ENCODE measurements at places on chromosomes 4 and X.

- no peaks in the 10 kb centered on the region for H3K4me1 ChIP-seq
- no peaks in the 10 kb centered on the region for H3K27me3 ChIP-seq
- DNase-seq: no peak
- H3K27ac ChIP-seq: no peak overlapping the region
These were observed 21.9 kb downstream of the AP1AR start for GRCh38 chr4:112253382-112254000.

DNA sequence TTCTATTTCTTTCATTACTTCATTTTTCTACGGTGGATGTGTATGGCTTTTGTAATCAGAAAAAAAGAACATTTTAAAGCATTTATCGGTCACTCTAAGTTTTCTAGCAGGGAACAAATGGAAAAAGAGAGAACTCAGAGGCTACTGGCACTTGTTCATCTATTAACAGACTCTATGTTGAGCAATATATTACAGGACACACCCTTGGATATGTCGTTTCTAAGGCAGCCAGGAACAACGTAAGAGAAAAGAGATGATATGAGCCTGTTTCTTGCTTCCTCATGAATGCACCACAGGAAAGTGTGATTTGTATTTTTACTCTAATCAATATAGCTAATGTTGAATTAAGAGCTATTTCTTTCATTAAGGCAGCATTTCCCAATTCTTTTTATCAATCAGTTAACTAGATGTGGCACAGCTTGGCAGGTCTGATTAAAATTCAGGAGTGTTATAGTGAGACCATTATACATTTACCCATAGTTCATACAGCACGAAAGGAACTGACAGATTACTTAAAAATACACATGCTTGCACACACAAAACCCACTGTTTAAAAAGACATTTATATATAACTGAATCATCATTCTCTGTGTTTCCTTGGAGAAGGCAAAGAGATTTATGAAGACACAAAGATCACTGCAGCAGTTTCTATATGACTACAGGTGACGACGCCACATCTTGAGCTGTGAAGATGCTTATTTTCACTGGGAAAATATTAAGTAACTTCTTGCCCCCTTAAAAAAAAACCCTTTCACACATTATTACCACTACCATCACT, 13.0 kb downstream of the RAB9B start:
- H3K27me3 ChIP-seq: no peaks in the 10 kb centered on the region
- H3K36me3 ChIP-seq: no peaks in the 10 kb centered on the region
- DNase-seq: no peak
- no peak overlapping the region for H3K27ac ChIP-seq
- H3K4me1 ChIP-seq: no peaks in the 10 kb centered on the region
- no peak overlapping the region for H3K4me3 ChIP-seq

- DNase-seq: no peak
- no peaks in the 10 kb centered on the region for H3K27me3 ChIP-seq
- H3K4me1 ChIP-seq: no peaks in the 10 kb centered on the region
- no peaks in the 10 kb centered on the region for H3K36me3 ChIP-seq
- H3K27ac ChIP-seq: no peak overlapping the region
These were observed 61.5 kb upstream of the AMOT start for GRCh38 chrX:112901869-112902725.

- no peak overlapping the region for H3K27ac ChIP-seq
- H3K4me3 ChIP-seq: no peak overlapping the region
- no peak for DNase-seq
- no peaks in the 10 kb centered on the region for H3K27me3 ChIP-seq
These were observed 170.4 kb upstream of the MAB21L2 start for GRCh38 chr4:150411520-150411919.

DNA sequence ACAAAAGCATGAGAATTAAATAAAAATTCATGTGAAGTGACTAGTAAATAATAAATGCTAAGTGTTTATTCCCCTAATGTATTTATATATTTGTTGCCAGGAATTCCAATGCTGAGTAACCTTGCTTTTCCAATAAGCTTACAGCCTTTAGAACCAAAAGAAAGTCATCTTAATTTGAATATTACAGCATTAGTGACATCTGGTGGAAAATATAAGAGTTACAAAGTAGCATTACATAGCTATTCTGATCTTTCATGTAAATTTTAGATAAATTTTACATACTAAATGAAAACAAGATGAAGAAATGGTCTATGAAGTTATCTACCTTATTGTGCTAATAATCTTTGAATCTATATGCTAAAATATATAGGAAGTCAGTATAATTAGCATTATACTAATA, 10.4 kb downstream of the MAD2L1 start:
- no peak for DNase-seq
- H3K27me3 ChIP-seq: no peaks in the 10 kb centered on the region
- no peak overlapping the region for H3K4me3 ChIP-seq
- no peaks in the 10 kb centered on the region for H3K4me1 ChIP-seq
- peak overlapping the region; percentile 12 for H3K27ac ChIP-seq
- peaks cover 20% of the 10 kb centered on the region for H3K36me3 ChIP-seq

DNA sequence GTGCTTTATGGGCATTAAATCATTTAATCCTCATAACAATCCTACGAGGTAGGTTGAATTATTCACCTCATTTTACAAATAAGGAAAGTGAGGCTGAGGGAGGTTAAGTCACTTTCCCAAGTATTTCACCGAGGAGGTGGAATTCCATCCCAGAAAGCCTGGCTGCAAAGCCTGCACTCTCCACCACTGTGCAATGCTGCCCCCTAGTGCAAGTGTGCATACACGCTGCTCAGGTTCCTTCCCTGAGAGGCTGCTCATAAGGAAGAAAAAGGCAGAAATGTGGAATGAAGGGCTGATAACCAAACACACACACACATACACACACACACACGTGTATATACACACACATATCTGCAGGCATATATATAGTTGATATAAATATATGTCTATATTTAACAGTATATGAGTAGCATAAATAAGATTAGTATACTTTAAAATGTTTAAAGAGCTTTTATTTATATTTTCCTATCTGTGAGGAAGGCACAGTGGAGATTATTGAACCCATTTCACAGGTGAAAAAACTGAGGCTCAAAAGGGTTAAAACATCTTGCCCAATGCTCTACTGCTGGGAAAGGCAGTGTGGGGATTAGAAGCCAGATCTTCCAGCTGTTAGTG, 714.5 kb upstream of the TENM3 start:
- no peaks in the 10 kb centered on the region for H3K27me3 ChIP-seq
- H3K4me1 ChIP-seq: no peaks in the 10 kb centered on the region
- H3K36me3 ChIP-seq: no peaks in the 10 kb centered on the region
- peak; percentile 36 for DNase-seq
- no peak overlapping the region for H3K4me3 ChIP-seq
- no peak overlapping the region for H3K27ac ChIP-seq

DNA sequence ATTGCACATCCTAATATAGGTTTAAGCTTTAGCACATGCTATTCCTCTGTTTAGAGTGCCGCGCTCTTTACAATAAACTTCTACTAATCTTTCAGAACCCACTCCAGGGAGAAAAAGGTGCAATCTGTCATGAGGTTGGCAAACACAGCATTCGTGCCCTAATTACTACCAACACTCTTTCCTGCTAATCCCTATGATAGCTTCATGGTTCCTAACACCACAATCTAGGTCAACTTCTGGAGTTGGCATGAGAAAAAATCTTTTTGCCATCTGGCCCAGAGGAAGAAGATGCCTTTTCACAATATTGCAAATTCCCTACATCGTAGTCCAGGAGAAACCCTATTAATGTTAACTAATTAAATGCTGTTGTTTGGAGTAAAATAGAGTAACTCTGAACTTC, 39.6 kb downstream of the TMA16 start:
- no peaks in the 10 kb centered on the region for H3K4me1 ChIP-seq
- DNase-seq: no peak

GRCh38 chrX:33053001-33053400, 158.3 kb downstream of the DMD start:
- no peak overlapping the region for H3K27ac ChIP-seq
- H3K27me3 ChIP-seq: no peaks in the 10 kb centered on the region

DNA sequence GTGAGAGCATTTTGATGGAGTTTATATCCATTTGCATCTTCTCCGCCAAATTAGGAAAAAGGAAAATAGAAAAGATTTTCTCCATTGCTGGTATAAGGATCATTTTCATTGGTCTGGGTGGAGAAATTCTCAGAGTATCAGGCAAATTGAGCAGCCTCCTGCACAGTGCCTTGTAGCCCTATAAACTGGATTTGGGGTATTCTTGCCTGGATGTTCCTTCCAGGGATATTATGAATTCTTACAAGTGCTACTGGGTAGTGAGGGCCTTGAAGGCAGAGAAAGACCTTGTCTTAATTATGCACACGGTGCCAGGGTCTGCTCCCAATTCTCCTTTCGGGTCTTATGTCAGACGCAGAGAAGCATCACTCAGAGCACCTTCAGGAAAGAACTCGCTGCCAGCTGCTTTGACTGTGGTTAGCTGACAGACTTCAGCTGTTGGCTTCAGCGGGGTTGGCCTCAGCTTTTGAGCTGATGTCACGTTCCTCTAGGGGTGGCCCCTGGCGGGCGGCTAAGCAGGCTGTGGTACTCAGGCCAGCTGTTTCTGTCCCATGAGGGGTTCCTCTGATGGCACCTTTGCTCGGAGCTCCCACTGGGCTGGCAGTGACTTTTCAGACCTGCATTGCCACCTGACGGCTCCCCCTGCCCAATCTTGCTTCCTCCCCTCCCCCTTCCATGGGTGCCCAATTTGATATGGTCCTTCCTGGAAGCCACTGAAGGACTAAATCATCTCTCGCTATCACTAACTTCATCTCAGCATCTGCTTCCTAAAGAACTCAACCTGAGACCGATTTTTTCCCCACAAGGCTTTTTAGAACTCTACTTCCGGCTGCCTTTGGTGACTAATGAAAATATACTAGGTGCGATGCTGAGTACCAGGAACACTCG, 519.5 kb downstream of the BCOR start:
- no peak for DNase-seq
- H3K27me3 ChIP-seq: no peaks in the 10 kb centered on the region
- H3K4me1 ChIP-seq: no peaks in the 10 kb centered on the region
- H3K4me3 ChIP-seq: no peak overlapping the region
- H3K27ac ChIP-seq: no peak overlapping the region

DNA sequence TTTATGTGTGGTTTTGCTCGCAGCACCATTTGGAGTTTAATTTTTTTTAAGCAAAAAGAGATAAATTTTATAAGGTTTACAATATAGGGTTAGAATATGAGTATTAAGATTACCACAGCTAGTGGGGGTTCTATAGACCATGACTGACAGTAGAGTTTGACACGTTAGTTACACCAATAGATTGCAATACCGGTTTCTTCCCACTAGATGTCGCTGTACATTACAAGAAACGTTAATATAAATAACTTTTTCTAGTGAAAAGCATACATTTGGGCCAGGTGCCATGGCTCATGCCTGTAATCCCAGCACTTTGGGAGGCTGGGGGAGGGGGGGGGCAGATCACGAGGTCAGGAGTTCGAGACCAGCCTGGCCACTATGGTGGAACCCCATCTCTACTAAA, 433.6 kb downstream of the MAGEB5 start:
- DNase-seq: peak; percentile 4
- H3K4me3 ChIP-seq: no peak overlapping the region
- no peak overlapping the region for H3K27ac ChIP-seq
- H3K36me3 ChIP-seq: no peaks in the 10 kb centered on the region
- no peaks in the 10 kb centered on the region for H3K27me3 ChIP-seq
- no peaks in the 10 kb centered on the region for H3K4me1 ChIP-seq

DNA sequence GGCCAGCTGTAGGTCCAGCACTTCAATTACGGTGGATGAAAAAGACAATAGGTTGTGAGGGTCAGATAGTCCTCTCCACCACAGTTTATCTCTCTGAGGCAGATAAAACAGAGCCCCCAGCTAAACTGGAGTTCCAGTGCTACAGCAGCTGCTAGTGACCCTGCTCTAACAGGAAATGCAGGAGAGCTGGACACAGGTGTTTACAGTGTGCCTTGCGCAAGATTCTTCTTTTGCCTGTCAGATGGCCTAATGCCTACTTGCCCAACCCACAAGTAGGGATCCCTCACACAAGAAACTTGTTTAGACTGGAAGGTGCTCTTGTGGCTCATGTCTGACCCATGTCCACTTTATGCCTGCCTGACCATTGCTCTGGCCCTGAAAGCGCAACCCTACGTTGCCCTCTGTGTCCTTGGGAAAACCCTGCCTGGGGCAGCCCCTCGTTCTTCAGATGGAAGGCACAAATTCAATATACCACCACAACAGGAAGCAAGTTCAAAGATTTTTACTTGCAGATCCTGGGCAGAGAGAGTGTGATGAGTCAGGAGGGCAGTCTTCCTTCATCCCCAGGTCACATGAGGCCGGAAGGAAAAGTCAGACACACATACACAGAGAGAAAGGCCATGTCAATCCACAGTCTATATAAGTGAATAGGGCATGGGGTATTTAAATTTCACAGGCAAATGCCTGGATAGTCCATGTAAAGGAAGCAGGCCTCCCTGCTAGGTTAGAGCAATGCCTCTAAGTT, 105.1 kb upstream of the ADGRL3 start:
- H3K36me3 ChIP-seq: no peaks in the 10 kb centered on the region
- DNase-seq: no peak
- no peak overlapping the region for H3K4me3 ChIP-seq

GRCh38 chr4:80732010-80732409, 298.5 kb upstream of the BMP3 start:
- no peaks in the 10 kb centered on the region for H3K36me3 ChIP-seq
- no peaks in the 10 kb centered on the region for H3K4me1 ChIP-seq
- no peak overlapping the region for H3K27ac ChIP-seq
- no peaks in the 10 kb centered on the region for H3K27me3 ChIP-seq
- H3K4me3 ChIP-seq: no peak overlapping the region
- no peak for DNase-seq

DNA sequence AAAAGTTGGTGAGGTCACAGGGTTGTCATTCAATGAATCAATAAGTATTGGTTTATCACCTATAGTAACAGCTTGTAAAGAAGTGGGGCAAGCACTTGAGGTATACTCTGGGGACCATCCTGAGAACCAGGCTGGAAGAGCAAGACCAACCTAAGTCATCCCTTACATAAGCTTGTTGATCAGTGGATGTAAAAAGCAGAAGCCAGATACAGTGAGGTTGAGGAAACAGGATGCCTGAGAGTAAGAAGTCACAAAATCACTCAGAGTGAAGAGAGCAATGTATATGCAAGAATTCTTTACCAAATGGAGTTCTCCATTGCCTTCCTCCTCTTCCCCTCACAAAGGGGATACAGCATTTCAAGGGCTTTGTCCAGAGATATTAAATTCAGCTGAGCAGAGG, 76.3 kb upstream of the PACRGL start:
- no peak for DNase-seq
- H3K27me3 ChIP-seq: no peaks in the 10 kb centered on the region
- no peaks in the 10 kb centered on the region for H3K4me1 ChIP-seq
- no peak overlapping the region for H3K4me3 ChIP-seq
- no peak overlapping the region for H3K27ac ChIP-seq

GRCh38 chr4:183637461-183637860, 21.5 kb downstream of the RWDD4 start:
- DNase-seq: no peak
- no peak overlapping the region for H3K4me3 ChIP-seq
- H3K36me3 ChIP-seq: no peaks in the 10 kb centered on the region
- H3K27ac ChIP-seq: peak overlapping the region; percentile 89

DNA sequence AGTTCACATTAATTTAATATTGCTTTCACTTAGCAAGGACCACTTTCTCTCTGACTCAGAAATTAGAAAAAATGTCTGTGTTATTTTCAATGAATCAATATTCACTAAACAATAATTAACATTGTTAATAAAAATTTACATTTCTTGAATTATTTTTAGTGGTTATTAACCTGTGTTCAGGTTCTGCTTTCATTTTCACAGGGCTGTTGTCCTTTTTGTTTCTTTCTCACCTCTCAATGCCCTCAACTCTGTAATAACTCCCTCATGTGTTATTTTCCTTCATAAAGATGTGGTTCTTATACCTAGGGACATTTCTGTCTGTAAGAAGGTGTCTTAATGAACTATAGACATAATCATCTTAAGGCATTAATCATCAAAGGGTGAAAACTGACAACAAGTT, 43.1 kb upstream of the PRR27 start:
- no peak overlapping the region for H3K27ac ChIP-seq
- no peak overlapping the region for H3K4me3 ChIP-seq
- no peak for DNase-seq
